ENCODE measurements at places on chromosomes 7 and 10. TPM values are rescaled to one million over a fixed set of nuclear protein-coding genes. Genes with fewer than 3 reads are reported as not detected.

The ZNF248 gene
- 6.7 TPM for total RNA-seq

The TMEM176A gene
- total RNA-seq, result not detected

The NOS3 gene
- total RNA-seq, result 0.28 TPM

DNA sequence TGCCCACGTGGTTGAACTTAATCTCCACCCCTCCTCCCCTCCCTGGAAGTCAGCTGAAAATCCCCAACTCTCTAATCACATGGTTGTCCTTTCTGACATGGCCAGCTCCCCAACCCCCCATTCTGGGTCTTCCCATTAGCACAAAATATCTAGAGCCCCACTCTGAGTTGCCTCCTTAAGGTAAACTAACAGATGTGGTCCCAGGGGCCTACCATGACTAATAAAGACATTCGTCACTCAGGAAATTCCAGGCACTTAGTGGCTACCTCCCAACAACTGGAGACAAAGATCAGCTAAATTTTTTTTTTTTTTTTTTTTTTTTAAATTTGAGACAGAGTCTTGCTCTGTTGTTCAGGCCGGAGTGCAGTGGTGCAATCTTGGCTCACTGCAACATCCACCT lies 21.1 kb downstream of the CCDC126 start:
- H3K4me3 ChIP-seq, result no peak overlapping the region
- no peaks in the 10 kb centered on the region for H3K27me3 ChIP-seq
- H3K27ac ChIP-seq, result no peak overlapping the region

The AUTS2 gene
- total RNA-seq, result 1.4 TPM

DNA sequence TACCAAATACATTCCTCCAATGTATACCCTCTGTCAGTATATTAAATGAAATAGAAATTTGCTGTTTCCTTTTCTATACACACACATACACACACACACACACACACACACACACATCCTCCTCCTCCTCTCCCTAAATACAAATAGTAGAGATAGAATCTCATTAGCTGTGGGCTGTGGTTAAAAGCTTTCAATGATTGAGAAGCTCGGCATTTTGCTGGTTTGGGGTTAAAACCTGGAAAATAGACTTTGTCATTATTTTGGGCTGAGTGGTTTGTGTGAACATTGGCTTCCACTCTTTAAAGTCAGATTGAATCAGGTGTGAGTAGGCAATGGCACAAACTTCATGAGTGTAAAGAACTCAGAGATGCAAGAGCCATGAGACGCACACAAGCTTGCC lies 596.0 kb downstream of the XPNPEP1 start:
- H3K4me3 ChIP-seq, result no peak overlapping the region
- H3K36me3 ChIP-seq, result no peaks in the 10 kb centered on the region
- no peaks in the 10 kb centered on the region for H3K4me1 ChIP-seq
- no peaks in the 10 kb centered on the region for H3K27me3 ChIP-seq
- no peak for DNase-seq

GRCh38 chr7:148815612-148816011 lies 68.5 kb downstream of the EZH2 start:
- peaks cover 2% of the 10 kb centered on the region for H3K4me1 ChIP-seq
- H3K27ac ChIP-seq, result no peak overlapping the region
- no peak for DNase-seq

DNA sequence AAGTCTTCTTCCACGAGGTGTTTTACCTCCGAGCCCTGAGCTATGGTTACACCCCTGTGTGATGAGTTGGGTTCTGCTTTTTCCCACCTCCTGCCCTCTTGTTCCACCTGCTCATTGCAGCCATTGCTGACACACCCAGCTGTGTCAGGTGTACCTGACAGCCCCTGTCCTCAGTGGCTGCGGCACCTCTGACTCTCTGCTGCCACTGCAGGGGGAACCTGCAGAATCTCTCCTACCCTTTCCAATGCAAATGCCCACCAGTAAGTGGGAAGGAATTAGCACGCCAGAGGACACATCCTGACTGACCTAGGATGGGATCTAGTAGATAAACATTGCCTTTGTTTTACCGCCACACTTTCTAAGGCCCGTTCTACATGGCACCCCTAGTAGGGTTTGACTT lies 600.9 kb upstream of the MKI67 start:
- no peaks in the 10 kb centered on the region for H3K36me3 ChIP-seq
- H3K27ac ChIP-seq, result no peak overlapping the region

DNA sequence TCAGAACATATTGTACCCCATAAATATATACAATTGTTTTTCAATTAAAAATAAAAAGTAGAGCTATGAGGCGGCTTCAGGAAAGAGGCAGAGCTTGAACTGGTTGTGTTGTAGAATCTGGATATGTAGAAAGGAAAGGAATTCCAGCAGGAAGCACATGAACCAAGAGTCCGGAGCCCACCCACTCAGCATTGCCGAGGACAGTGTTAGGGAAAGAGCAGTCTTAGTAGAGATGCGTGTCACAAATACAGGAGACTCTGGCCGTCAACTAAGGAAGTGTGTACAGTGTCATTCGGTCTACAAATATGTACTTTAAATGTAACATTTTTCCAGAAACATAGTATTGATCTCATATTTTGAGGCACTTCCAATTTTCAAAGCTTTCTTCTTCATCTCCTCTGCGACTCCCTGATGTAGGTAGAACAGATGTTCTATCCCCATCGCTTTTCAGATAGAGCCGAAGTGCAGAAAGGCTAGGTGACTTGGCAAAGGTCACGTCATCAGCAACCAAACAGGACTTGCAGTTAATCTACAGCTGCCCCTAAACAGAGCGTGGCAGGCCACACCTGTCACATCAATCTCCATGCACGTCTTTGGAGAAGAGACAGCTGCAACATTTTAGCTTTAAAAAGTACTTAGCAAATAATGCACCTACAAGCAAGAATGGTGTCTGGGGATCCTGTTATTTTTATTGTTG lies 25.3 kb upstream of the GJD4 start:
- H3K27me3 ChIP-seq, result peaks cover 12% of the 10 kb centered on the region
- H3K27ac ChIP-seq, result no peak overlapping the region
- no peak overlapping the region for H3K4me3 ChIP-seq

DNA sequence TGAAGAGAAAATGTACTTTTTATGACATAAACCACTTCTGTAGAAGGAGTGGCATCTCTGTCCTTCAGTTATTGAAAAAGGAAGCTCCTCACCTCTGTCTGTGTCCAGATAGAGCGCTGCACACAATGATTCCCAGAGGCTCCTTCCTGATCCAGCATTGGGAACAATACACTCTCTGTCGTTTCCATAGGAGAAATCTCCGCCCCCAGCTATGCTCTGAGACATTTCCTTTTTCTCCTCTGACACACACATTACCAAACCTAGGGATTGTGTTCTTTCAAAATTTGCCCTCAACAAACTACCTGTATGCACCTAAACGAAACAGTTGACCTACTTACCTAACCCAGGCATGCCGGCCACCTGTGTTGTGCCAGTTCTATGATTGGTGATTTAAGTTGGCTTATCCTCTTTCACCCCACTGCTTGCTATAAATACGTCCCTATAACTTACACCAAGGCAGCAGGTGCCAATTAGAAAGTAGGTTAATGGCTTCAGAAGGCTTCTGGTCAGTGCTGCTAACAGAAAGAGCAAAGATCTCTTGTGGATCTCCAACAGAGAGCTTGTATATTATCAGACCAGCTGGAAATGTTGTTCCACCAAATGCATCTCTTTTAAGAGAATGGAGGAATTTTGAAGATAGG lies 140.1 kb upstream of the JCAD start:
- no peak overlapping the region for H3K27ac ChIP-seq
- no peaks in the 10 kb centered on the region for H3K36me3 ChIP-seq
- H3K4me3 ChIP-seq, result no peak overlapping the region
- no peak for DNase-seq
- peaks cover 24% of the 10 kb centered on the region for H3K27me3 ChIP-seq

DNA sequence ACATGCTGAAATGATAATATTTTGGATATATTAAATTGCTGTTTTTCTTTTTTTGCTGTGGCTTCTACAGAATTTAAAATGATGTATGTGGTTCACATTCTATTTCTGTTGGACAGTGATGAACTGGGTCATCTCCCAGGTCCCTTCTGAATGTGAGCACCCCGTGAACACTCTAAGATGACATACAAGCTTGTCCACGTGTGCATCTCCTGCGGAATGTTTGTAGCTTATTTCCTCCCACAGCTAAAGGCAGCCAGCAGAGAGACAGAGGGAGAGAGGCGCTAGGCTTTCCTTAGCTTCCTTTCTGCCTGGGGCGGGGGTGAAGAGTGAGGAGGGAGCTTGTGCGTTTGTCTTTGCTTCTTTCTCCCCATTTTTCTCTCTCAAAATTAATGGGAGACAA lies 219.1 kb downstream of the EMX2 start:
- no peak overlapping the region for H3K27ac ChIP-seq
- no peaks in the 10 kb centered on the region for H3K4me1 ChIP-seq
- H3K4me3 ChIP-seq, result no peak overlapping the region
- H3K36me3 ChIP-seq, result no peaks in the 10 kb centered on the region

DNA sequence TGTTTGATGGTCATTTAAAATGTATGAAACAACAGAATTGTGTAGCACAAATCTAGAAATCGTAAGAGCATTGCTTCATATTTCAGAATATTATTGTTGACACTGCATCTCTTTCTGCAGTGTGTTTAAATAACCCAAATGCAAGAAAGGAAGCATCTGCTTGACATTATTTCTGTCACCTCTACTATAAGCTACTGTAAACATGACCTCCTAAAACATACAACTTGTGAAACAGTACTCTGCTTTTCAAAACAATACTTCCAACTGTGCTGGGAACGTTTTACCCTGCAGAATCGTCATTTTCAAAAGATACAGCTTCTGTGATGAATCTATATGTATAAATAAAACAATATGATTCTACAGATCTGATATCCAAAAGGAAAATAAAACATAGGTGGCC lies 82.0 kb downstream of the RNF133 start:
- no peaks in the 10 kb centered on the region for H3K27me3 ChIP-seq
- H3K27ac ChIP-seq, result no peak overlapping the region

DNA sequence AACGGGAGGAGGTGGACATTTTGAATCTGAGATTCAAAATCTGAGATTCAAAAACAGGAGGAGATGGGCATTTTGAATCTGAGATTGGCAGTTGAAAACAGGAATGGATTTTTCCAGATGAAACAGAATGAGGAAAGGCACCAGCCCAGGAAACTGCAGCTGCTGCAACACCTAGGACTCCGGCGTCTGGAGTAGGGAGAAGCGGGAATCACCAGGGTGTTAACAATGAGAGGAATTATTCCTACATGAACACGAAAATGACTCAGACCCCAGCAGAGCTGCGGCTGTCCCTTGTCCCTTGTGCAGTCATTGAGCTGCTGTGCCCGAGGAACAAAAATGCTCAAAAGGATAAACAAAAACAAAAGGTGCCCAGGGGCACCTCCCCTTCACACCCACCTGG lies 59.9 kb upstream of the KAT6B start:
- H3K36me3 ChIP-seq, result no peaks in the 10 kb centered on the region
- no peak overlapping the region for H3K4me3 ChIP-seq
- H3K27ac ChIP-seq, result no peak overlapping the region
- no peaks in the 10 kb centered on the region for H3K4me1 ChIP-seq

The TACC2 gene
- 2.9 TPM for total RNA-seq

The LIPF gene
- not detected for total RNA-seq

DNA sequence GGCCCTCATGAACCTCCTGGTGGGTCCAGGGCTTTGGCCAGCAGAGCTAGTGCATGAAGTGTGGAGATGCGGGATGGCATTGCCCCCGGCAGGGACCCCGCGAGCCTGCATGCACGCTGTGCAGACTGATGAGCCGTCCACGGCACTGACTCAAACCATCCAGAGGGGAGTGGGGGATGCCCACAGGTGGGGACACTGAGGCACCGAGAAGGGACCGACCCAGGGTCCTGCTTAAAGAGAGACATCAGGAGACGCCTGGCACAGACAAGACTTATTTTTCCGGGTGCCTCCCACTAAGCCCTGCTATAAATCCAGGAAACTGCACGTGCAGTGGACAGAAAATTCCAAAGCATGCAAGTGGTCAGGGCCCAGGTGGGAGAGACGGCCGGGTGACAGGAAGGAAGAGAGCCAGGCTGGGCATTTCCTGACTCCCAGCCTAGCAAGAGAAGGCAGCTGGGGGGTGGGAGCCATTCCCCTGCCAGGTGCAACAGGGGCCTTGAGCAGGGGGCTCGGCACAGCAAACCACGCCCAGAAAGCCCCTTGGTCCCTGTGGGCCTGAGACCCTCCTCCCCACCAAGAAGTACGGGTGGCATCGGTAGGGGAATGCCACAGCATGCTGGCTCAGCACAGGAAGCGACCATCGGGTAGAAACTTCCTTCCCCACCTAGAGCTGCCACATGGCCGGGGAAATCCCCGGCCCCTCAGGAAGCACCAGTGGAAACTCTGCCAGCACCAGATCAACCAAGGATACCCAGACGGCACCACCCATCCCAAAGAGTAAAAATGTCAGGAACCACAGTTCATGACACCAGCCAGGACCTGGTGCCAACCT lies 91.5 kb downstream of the FOXL3 start:
- H3K4me3 ChIP-seq, result no peak overlapping the region
- no peak overlapping the region for H3K27ac ChIP-seq
- no peaks in the 10 kb centered on the region for H3K36me3 ChIP-seq

- H3K4me1 ChIP-seq, result no peaks in the 10 kb centered on the region
- peaks cover 59% of the 10 kb centered on the region for H3K27me3 ChIP-seq
- no peak overlapping the region for H3K4me3 ChIP-seq
- H3K36me3 ChIP-seq, result no peaks in the 10 kb centered on the region
These were observed 120.6 kb downstream of the SLIT1 start for GRCh38 chr10:97065128-97065527.

The OLAH gene
- under 0.01 TPM for total RNA-seq

- peaks cover 74% of the 10 kb centered on the region for H3K27me3 ChIP-seq
- no peak for DNase-seq
- no peak overlapping the region for H3K27ac ChIP-seq
- no peaks in the 10 kb centered on the region for H3K4me1 ChIP-seq
- H3K36me3 ChIP-seq, result no peaks in the 10 kb centered on the region
These were observed 64.4 kb upstream of the LEP start for GRCh38 chr7:128176696-128177095.

GRCh38 chr10:65355141-65355680 lies 1570.6 kb upstream of the LRRTM3 start:
- DNase-seq, result no peak
- H3K27ac ChIP-seq, result no peak overlapping the region
- H3K4me1 ChIP-seq, result no peaks in the 10 kb centered on the region
- no peaks in the 10 kb centered on the region for H3K36me3 ChIP-seq

DNA sequence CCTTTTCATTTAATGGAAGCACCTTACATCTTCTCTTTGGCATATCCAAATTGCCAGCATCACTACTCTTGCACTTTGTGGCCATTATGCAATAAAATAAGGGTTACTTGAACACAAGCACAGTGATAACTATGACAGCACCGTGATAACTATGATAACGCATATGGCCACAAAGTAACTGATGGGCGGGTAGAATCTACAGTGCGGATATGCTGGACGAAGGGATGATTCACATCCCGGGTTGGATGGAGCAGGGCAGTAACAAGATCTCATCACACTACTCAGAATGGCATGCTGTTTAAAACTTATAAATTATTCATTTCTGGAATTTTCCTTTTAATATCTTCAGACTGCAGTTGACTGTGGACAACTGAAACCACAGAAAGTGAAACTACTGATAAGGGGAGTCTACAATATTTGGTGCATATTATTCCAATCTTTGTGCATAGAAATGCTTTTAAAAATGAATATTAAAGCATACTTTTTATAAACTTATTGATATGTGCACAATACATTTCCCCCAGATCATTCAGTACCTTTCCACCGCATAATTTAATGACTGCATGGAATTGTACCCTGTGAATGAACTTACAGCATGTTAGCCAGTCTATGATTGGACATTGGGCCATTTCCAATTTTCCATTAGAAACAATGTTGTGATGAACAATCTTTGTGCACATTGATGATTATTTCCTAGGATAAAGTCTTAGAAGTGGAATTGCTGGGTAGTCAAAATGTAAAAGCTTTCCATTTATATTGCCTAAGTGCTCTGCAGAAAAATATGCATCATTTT lies 136.4 kb downstream of the WNT2 start:
- peaks cover 7% of the 10 kb centered on the region for H3K36me3 ChIP-seq
- 0 out of 2 replicates have a peak, but pooled peaks cover 1% of the 10 kb centered on the region for H3K4me1 ChIP-seq
- H3K27ac ChIP-seq, result no peak overlapping the region
- H3K27me3 ChIP-seq, result no peaks in the 10 kb centered on the region
- peak; percentile 85 for DNase-seq
